Activated CD8-positive, alpha-beta memory T cell treated with anti-CD3 and anti-CD28 coated beads, Interleukin-2, amount 10 ng/mL, durations not matched to agents 7 days and 5 days (primary cell): ENCODE measurements at places on chromosomes 11 and 22. TPM values are rescaled to one million over a fixed set of nuclear protein-coding genes. Genes with fewer than 3 reads are reported as not detected.

- no peaks in the 10 kb centered on the region for H3K27me3 ChIP-seq
- no peak for DNase-seq
- no peak overlapping the region for H3K27ac ChIP-seq
- peaks cover 8% of the 10 kb centered on the region for H3K4me1 ChIP-seq
Observed at GRCh38 chr11:76659672-76660532, 10.6 kb downstream of the LRRC32 start.

- H3K27me3 ChIP-seq = peaks cover 17% of the 10 kb centered on the region
- no peaks in the 10 kb centered on the region for H3K36me3 ChIP-seq
- no peak overlapping the region for H3K4me3 ChIP-seq
- no peaks in the 10 kb centered on the region for H3K4me1 ChIP-seq
- no peak overlapping the region for H3K27ac ChIP-seq
Observed at GRCh38 chr11:13776134-13776815, 107.8 kb downstream of the FAR1 start.

The CHRNA10 gene
- 2.7 TPM for total RNA-seq

GRCh38 chr22:46593211-46593681 is 26.9 kb upstream of the GRAMD4 start:
- no peaks in the 10 kb centered on the region for H3K36me3 ChIP-seq
- peak overlapping the region; percentile 92 for H3K27ac ChIP-seq
- H3K4me1 ChIP-seq = peaks cover 32% of the 10 kb centered on the region
- no peaks in the 10 kb centered on the region for H3K27me3 ChIP-seq
- H3K4me3 ChIP-seq = peak overlapping the region; percentile 66
- DNase-seq = peak; percentile 72

The RFPL2 gene
- total RNA-seq = 0.16 TPM

The CHRM4 gene
- total RNA-seq = 0.18 TPM

GRCh38 chr11:103832762-103833161 is 203.7 kb upstream of the DDI1 start:
- no peak for DNase-seq
- no peaks in the 10 kb centered on the region for H3K27me3 ChIP-seq
- H3K4me1 ChIP-seq = no peaks in the 10 kb centered on the region

- no peaks in the 10 kb centered on the region for H3K27me3 ChIP-seq
- H3K4me3 ChIP-seq = no peak overlapping the region
- no peak for DNase-seq
- no peak overlapping the region for H3K27ac ChIP-seq
- H3K4me1 ChIP-seq = peaks cover 2% of the 10 kb centered on the region
- H3K36me3 ChIP-seq = peaks cover 1% of the 10 kb centered on the region
Observed at GRCh38 chr22:30004694-30005093, 75.6 kb upstream of the HORMAD2 start.

The UBQLNL gene
- 0.19 TPM for total RNA-seq

GRCh38 chr11:33419924-33420323 is 162.7 kb downstream of the HIPK3 start:
- DNase-seq = no peak
- H3K4me3 ChIP-seq = no peak overlapping the region
- no peak overlapping the region for H3K27ac ChIP-seq
- H3K4me1 ChIP-seq = no peaks in the 10 kb centered on the region
- peaks cover 15% of the 10 kb centered on the region for H3K27me3 ChIP-seq
- no peaks in the 10 kb centered on the region for H3K36me3 ChIP-seq

DNA sequence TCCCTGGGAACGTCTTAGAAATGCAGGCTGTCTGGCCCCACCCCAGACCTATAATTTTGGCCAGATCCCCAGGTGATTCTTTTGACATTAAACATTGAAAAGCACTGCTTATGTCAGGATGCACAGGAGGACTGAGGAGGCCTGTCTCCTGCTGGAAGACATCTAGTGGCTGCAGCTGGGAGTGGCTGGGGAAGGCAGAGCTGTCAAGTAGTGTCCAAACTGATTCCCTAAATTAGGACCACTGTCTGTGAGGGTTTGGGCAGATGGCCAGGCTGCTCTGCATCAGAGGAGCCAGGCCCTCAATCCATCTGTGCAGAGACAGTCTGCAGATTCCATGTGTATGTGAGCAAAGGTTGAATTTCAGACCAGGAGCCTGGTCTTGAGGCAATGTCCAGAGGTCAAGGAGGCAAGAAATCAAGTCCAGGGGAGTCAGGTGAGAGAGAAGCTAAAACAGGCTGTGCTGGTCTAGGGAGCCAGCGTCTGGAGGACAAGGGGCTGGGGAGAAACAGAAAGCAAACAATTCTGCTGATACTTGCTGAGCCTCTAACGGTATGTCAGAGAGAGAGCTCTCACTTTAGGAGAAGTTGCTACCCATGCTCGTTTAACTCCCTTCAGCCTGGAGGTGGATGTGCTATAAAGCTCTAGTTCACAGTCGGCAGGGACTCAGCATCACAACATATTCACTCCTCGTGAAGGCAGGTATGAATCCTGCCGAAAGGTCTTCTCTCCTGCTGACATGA is 15.3 kb upstream of the SYTL2 start:
- peak overlapping the region; percentile 68 for H3K27ac ChIP-seq
- H3K36me3 ChIP-seq = peaks cover 3% of the 10 kb centered on the region
- H3K27me3 ChIP-seq = no peaks in the 10 kb centered on the region
- peak; percentile 51 for DNase-seq

DNA sequence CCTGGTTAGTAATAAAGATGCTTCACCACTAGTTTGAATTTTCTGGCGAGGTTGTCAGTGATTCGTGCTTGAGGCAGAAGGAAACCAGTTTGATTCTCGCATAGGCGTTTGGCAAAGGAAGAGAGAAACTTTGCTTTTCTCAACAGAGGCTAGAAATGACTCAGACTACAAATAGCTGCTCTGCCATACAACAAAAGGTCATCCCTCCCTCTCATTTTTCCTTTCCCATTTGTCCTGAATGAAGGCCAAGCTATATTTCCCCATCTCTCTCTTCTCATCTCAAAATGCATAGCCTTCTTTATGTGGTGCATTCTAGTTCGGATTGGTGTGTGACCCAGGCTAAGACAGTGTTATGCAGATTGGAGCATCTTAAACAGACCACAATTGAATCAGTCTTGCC is 741.4 kb downstream of the NTM start:
- DNase-seq = no peak
- H3K4me3 ChIP-seq = no peak overlapping the region
- no peaks in the 10 kb centered on the region for H3K27me3 ChIP-seq
- no peaks in the 10 kb centered on the region for H3K36me3 ChIP-seq
- no peaks in the 10 kb centered on the region for H3K4me1 ChIP-seq
- H3K27ac ChIP-seq = no peak overlapping the region

The SULT4A1 gene
- total RNA-seq = not detected

The OR51B5 gene
- total RNA-seq = not detected
